Midbrain (tissue), 1 donor: ENCODE measurements at places on chromosomes 4 and X.

DNA sequence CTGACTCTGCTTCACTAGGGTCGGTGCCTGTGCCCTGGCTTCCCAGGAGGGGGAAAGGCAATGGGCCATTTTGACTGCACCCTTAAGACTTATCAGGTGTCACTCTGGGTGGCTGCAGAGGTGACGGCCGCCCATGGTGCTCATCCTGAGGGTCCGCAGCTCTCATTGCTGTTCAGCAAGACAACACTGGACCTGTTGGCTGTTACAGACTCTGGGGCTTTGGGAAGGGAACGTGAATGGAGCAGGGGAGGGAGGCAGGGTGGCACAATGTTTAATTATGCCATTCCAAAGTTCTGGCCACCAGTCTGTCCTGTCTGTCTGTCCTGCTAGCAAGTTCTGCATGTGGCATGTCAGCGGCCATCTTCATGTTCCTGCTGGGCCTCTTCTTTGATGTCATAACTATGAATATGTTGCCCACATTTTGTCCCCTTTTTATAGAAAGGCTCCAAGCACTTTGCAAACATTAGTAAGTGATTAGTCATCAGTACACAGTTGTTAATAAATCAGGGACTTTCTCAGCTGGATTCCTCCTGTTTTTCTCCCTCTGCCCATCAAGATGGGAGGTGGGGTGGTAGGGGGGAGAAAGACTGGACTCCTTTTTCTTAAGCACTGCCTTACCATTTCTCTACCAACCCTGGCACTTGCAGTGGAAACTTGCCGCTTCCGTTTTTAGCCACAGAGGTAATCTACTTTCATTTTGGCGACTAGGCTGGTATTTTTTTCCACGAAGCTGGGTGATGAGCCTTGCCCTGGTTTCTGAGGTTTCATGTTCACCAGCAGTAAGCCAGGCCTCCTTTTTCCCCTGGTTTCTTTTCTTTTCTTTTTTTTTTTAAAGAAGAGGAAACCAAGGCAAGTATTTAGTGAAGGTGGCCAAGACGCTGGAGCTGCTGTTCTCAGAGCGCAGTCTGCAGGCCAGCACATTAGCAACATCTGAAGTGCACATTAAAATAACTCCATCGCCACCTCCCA, 88.6 kb upstream of the TRIM2 start:
- DNase-seq = no peak

- DNase-seq = no peak
Measured at GRCh38 chrX:121831601-121832000, 784.2 kb downstream of the GLUD2 start.

DNA sequence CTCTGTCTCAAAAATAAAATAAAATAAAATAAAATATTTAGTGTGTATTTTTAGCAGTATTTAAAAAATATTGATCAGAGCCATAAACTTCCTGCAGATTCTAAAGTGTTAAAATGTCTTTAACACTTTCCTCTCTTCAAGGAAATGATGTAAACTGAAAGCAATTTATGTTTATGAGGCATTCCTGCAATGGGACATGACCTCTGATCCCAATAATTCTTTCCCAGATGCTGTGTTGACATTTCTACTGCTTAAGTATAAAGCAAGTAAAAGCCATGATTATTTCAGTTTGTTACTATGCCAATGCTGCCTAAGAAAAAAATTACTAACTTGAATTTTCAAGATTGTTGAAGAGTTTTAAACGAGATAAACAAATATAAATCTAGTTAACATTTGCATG, 29.0 kb downstream of the COQ2 start:
- no peak for DNase-seq

GRCh38 chrX:1750267-1750666, 135.4 kb downstream of the ASMT start:
- DNase-seq = no peak

- DNase-seq = no peak
Measured at GRCh38 chr4:181173046-181173445, 1070.2 kb upstream of the TENM3 start.

- no peak for DNase-seq
Measured at GRCh38 chr4:73901031-73901430, 31.8 kb downstream of the CXCL1 start.

- no peak for DNase-seq
Measured at GRCh38 chrX:133249266-133250058, 31.3 kb upstream of the TFDP3 start.

DNA sequence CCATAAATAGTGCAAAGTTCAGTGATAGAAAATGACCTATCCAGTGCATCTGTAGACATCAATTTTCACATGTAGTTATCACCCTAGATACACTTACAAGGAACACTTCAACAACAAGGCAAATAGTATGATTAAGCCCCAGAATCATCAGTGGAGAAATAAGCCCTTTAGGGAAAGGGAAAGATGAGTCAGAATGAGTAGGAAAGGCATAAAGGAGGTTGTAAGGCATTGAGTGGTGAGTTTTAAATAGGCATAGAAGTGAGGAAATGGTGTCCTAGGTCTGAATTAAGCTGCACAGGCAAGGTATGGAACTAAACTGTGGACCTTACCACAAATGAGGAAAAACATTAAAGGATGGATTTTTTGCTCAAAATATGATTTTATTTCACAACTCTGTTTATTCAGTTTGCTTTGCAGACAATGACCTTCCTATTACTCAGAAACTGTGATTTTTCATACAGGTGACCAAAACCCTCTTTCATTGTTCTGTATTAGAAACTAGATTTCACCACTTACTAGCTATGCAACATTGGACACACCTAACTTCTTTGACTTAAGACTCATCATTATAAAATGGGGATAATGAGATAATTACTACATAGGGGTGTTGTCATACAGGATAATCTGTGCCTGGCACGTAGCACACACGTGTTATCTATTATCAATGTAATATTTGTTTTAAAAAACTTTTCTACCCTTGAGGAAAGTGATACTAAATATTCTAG, 57.0 kb upstream of the MAP9 start:
- no peak for DNase-seq

DNA sequence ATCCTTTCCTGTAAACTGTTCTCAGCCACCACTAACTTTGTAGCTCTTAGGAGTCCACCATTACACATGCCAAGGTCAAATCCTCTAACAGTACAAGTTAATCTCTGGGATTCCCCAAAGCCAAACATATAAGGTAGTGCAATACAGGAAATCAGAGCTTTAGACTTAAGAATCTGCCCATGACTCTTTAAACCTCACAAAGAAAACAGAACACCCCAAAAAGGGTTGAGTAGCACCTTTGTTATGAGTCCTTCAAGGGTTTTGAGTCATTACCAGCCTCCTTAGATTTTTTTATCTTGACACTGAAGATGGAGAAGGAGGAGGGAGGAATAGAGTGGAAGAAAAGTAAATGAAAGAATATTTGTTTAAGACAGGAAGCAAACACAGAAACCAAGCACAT, 243.9 kb upstream of the SPANXN1 start:
- DNase-seq = no peak

DNA sequence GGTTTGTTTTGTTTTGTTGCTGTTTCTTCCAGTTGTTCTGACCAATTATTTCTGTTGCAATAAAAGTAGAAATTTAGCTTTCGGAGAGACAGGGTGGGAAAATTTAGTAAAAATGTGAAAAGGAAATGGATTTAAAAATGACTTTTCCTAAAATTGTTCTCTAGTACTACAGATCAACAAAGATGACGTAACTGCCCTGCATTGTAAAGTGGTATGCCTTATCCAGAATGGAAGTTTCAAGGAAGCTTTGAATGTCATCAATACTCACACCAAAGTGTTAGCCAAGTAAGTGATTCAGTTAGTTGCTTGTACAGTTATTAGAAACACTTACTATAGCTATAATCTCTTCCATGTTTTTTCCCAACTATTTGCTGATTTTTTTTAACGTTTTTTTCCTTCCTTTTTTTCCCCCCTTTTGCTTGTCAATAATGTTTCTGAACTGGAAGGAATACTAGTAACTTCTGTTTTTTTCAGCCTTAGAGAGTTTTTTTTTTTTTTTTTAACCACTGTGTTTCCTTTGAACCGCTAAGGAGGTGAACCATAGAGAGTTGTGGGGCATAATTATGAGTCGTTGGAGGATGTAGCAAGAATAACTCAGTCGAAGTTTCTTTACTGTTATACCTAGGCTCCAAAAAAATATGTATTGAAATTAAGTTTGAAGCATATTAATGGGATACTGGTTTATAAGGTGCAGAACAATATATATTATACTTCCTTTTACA, 2.2 kb downstream of the SRP72 start:
- DNase-seq = no peak

GRCh38 chr4:141131723-141132071, 1.6 kb downstream of the RNF150 start:
- DNase-seq = no peak

GRCh38 chrX:134653835-134654234, 4.4 kb downstream of the PLAC1 start:
- no peak for DNase-seq

DNA sequence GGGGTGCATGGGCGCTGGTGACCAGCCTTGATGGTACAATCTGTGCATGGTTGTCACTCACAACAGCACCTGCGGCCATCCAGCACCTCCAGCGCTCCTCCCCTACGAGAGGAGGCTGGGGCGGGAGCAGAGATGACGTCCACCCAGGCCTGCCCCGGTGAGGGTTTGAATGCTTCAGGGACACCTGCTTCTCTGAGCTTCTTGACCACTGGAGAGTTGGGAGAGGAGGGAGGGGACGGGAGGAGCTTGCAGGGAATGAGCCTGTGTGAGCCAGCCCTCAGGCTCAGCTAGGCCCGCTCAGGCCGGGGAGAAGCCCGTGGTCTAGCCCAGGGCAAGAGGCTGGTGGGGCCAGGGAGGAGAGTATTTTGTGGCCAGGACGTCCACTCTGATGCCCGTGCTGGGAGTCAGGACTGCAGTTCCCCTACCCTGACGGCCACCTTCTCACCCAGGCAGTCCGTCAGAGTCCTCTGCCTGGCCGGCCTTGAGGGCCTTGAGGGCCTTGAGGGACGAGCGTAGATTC, 59.2 kb downstream of the CPZ start:
- no peak for DNase-seq

- DNase-seq = peak; percentile 27
Measured at GRCh38 chr4:127622921-127623796, 9.6 kb upstream of the INTU start.

DNA sequence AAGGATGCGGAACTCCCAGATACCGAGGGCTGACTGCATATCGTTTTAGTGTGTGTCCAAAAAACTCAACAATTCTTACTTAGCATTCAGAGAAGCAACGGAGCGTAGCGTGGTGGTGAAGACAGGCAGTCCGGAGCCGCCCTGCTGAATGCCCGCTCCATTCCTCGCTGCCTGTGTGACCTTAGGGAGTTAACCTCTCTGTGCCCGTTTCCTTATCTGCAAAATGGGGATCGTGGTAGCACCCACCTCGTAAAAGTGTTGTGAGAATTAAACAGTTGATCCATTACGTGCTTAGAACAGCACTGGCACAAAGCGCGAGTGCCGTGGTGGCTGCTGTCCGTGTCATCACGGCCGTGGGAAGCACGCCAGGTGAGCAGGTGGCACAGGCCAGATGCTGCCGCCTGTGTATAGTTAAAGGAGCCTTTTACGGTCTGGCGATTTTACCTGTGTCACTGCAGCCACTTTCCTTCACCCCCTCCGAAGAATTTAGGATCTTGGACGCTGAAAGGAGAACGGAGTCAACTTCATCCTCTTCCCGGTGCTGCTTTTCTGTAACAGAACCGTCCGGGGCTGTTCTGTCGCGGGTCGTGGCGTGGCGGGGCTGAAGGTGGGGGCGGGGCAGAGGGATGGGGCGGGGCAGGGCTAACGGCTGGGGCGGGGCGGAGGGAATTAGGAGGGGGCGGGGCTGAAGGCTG, 885 bp downstream of the CCDC110 start:
- DNase-seq = peak; percentile 58

DNA sequence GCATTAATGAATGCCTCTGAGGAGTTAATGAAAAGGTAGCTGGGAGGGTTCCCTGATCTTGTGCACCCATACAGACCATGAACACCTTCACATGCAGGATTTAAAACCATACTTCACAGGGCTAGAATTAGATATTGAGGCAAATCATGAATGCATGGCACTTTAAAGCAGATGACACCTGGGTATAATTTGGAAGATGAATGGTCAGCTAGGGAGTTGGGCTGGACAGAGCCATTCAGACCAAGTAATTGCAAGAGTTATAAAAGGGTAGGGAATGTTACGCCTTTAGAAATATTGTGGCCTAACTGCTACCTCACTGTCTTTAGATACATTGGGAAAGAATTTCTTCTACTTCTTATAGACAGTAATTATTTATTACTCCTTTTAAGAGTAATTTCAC, 89.1 kb upstream of the ZNF827 start:
- DNase-seq = no peak

- no peak for DNase-seq
Measured at GRCh38 chr4:112546476-112546875, 30.5 kb upstream of the NEUROG2 start.

DNA sequence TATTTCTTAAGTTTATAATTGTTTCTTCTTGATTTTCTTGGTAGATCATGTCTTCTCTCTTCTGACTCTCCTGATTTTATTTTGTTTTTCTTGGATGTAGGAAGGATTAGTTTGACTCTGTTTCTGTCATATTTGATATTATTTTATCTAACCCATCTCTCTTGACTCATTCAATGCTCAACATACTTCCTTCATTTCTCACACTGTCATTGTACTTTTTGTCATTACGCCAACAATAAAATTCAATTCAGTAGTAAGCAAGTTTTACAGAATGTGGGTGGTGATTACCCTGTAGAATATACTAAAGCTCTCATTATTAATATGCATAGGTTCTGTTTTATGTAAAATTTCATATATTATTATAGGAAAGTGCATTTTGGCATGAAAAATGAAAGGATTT, 1303.0 kb upstream of the AGA start:
- no peak for DNase-seq

GRCh38 chr4:122921971-122922876, at the start of gene NUDT6:
Gene NUDT6, minus strand, starts transcription at chr4:122922597. Its CDS starts 25 bp downstream, at chr4:122922572.
- DNase-seq = peak; percentile 82

DNA sequence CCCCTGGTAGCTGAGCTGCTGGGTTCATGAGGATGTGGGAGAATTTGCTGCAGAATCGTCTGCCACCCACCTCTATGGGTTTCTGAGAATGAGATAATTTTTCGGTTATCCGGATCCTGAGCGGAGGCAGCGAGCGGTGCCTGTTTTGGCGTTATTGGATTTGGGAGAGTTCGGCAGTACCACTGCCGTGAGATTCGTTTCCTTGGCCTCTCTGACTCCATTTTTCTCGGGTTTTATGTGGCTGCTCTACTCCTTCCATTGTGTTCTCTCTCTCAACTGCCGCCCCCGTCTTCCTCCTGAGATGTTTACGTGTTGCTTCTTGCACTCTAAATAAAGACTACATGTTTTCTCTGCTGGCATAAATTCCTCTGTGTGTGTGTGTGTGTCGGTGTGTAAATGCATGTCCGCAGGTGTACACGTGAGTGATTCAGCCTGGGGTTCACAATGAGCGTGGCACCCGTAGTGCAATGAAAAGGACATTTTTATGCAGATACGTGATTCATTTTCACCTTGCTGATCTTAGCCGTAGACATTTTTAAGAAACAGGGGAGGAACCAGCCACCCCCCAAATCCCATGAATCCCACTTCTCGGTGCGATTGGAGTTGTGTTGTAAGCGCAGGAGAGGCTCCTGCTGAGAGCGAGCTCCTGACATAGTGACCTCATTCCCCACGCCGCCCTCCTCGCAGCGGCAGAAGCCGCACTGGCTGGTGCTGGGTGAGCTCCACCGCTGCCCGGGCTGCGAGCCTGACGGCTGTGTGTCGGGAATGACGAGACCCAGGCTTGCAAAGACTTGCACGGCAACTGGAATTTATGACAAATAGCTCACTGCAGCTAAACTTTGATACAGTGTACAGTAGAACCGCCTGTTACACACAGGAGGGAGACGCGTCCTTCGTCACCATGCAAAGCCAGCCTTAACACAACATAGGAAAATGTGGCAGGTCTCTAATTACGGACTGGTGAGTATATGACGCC, 82.2 kb downstream of the STOX2 start:
- peak; percentile 78 for DNase-seq
